ENCODE measurements at places on chromosomes 1 and 21.

GRCh38 chr1:192506741-192507155, 68.8 kb upstream of the RGS1 start:
- no peak for DNase-seq

- DNase-seq: no peak
Measured at GRCh38 chr1:58704616-58705021, 4.8 kb upstream of the MYSM1 start.

DNA sequence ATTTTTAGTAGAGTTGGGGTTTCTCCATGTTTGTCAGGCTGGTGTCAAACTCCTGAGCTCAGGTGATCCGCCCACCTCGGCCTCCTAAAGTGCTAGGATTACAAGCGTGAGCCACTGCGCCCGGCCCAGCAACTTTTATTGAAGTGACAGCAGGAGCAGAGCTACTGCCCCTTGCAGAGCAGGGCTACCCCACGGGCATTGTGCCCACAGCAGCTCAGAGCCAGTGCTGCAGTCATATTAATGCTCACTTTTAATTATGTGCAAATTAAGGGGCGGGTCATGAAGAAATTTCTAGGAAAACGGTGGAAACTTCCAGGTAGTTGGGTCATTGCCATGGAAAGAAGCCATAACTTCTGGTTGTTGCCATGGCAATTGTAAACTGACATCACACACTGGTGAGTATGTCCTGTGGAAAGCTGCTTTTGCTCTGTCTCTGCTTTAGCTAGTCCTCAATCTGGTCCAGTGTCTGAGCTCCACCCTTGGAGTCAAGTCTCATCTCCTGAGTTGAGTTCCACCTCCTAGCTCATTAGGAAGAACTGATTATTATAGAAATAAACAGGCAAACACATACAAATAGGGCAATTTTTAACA, 127.3 kb upstream of the ADGRL4 start:
- DNase-seq: no peak

DNA sequence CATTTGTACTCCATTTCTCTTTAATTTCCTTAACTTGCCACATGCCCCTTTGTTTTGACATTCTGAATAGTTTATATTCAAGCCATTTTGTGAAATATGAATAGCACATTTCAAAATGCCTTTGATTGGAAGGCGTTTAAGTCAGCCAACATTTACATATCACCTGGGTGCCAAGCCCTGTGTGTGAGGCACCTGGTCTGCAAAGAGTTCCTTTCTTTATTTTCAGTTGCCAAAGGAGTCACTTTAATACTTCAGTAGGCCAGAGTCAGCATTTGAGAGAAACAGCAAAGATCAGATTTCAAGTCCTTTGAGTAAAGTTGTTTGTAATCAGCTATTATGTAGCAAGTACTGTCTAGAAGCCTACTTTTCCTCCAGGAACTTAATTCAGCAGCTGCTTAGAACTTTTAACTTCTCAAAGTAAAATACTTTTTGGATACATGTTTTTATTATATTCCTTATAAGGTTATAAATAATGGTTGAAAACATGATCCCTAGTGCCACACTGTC, 70.8 kb downstream of the DTL start:
- DNase-seq: no peak

- DNase-seq: no peak
Measured at GRCh38 chr1:197448121-197448779, 180.2 kb downstream of the CRB1 start.

GRCh38 chr1:38246955-38247952, 200.7 kb upstream of the POU3F1 start:
- peak; percentile 20 for DNase-seq

GRCh38 chr1:228938537-228938901, 203.2 kb downstream of the RHOU start:
- DNase-seq: no peak

DNA sequence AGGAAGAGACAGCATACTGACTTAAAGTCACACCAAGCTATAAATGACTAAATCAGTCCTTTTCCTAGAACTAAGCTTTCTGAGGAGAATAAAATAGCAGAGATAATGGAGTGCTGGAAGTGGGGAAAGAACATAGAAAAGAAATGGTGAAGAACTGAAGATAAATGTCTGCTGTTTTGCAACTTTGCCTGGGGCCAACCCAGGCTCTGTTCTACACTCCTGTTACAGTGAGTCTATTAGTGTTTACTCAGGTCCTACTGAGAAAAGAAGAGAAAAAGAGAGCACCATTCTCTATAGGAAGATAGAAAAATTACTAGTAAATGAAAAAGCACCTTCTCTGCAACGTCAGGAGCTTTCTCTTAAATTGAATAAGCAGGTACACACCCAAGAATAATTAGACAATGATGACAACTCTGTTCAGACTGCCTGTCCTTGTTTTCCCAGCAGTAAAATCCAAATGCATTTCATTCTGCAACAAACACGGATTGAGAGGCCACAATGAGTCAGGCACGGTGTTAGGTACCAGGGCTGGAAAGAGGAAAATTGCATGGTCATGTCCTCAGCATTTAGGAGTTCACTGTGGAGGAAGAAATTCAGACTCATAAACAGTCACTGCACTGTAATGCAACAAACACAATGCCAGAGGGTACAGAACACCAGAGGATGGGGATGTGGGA, 139.4 kb upstream of the CAMK1G start:
- no peak for DNase-seq

DNA sequence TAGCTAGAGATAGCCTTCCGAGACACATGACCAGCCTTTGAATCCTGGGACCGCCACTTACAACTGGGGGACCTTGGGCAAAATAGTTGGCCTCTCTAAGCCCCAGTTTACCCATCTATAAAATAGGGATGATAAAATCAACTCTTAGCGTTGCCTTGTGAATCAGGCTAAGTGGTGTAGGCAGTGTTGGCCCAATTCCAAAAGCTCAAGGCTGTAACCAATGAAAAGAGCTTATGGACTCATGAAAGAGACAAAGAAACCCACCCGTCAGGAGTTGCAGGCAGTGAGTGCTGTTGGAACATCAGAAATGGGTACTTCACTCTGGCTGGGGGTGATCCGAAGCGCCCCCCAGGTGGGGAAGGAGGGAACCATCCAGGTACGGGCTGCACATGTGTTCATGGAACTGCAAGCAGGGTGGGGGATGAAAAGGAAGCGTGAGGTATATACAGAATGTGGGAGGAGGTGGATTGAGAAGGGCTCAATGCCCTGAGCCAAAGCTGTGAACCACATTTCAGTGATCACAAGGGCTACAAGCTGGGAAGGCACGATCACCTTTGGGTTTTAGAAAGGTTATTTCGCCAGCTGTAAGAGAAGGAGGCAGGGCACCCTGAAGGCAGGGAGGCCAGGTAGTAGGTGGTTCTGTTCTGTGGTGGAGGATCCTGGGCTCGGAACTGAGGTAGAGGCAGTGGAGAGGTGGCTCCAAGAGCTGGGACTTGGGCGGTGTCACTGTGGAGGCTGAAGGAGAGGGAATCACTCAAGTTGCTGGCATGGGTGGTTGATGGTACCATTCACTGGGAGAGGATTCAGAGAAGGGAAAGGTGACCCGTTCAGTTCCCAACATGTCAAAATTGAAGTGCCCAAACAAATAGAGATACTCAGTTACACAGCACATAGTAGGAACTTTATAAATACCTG, 11.4 kb upstream of the KIAA1614 start:
- DNase-seq: no peak

GRCh38 chr1:200634261-200635122, 13.9 kb upstream of the KIF14 start:
- DNase-seq: no peak

- DNase-seq: no peak
Measured at GRCh38 chr1:25008192-25008485, 78.1 kb upstream of the RUNX3 start.

- no peak for DNase-seq
Measured at GRCh38 chr21:31683029-31683428, 23.5 kb downstream of the SOD1 start.

DNA sequence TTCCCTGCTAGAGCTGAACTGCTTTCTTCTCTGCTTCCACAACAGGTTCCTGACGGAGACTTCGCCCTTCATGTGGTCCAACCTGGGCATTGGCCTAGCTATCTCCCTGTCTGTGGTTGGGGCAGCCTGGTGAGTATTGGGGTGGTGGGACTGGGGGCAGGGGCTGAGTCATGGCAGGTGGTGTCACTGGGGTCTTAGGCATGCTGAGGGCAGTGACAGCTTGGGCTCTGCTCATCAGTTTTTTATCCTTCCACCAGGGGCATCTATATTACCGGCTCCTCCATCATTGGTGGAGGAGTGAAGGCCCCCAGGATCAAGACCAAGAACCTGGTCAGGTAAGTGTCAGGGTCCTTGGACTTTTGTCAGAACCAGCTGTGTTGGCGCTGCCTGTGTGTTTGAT, 1.3 kb downstream of the ATP6V0B start:
- DNase-seq: no peak

DNA sequence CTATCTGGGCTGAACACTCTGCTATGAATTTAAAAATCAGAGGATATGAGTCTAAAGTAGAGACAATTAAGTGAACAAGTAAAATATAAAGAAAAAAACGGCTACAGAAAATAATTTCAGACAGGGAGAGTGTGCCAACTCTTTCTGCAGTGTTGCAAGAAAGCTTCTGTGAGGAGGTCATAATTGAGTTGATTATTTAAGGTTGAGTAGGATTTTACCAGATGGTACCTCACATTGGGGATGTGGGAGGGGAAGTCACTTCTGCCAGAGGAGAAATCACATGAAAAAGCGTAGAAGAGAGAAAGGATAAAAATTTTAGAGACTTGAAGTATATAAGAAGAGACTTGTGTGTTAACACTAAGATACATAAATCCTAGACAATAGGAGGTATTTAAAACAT, 238.0 kb upstream of the NCAM2 start:
- DNase-seq: no peak

DNA sequence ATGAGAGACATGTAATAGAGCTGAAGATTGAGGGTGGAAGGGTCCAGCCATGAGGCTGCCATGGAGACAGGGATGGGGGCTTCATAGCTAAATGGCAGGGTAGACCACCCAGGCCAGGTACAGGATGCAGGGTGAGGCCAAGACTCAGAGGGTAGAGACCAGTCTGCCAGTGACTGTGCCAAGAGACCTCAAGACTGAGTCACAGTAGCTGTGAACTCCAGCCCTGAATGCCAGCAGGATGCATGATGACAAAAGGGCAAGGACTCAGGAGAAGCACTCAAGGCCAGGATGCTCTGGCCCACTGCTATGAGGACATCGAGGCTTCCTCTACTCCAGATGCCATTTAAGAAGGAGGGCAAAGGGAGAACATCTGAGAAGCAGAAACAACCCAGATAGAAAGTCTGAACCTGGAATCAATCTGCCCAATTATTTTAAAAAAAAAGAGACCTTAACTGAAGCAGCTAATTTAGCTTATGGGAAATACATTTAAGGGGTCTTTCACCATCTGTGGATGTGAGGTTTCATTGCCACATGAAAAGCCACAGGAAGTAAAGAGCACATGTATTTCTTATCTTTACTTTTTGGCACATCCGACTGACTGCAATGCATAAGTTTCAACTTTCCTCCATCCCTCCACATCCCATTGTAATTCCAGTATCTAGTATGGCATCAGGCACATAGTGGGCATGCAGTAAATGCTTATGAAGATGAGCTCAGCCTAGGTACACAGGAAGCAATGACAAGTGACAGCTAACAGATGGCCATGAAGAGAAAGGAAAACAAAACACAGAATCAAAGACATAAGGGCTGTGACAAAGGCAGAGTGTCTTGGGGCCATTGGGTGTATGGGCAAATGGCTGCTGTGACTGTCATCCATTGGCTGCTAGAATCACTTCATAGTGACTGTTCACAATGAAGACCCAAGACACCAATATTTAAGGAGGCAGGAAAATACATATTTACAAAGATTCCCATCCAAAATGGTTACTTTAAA, 40.2 kb downstream of the SUSD4 start:
- no peak for DNase-seq

- DNase-seq: no peak
Measured at GRCh38 chr21:30425826-30426225, at the start of gene KRTAP13-3. Gene KRTAP13-3, minus strand, starts transcription at chr21:30425926. Its CDS starts 14 bp downstream, at chr21:30425912.

Measured in GM04503 (cell line).